ENCODE measurements at places on chromosomes 2 and 18.

DNA sequence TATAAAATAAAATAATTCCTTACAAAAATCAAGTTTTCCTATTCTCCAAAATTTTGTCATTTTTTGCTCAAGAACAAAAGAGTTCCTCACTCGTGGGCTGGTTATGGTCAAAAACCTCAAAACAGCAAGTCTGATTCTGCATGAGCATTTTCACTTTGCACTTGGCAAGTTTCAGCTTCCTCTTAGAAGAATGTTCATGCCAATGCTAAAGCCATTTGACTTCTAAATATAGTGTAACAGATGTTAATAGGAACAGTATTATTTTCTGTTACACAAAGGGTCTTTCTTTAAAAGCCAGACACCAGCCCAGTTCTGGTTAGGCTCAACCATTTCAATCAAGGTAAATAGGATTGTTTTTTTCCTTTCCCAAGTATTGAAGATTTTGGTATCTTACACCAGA, 261.3 kb upstream of the CCDC68 start:
- peak; percentile 35 for DNase-seq

GRCh38 chr18:13375302-13376255, 157.0 kb downstream of the LDLRAD4 start:
- DNase-seq, result peak; percentile 92

- DNase-seq, result peak; percentile 60
Observed at GRCh38 chr2:188399159-188399558, 107.5 kb downstream of the GULP1 start.

GRCh38 chr2:135875491-135876065, 665 bp downstream of the MCM6 start:
- DNase-seq, result peak; percentile 46
